AG08395 (cell line): ENCODE measurements at places on chromosomes 12 and 14.
A peak's percentile ranks its signal among the peaks of the same experiment; 100 is the strongest.

DNA sequence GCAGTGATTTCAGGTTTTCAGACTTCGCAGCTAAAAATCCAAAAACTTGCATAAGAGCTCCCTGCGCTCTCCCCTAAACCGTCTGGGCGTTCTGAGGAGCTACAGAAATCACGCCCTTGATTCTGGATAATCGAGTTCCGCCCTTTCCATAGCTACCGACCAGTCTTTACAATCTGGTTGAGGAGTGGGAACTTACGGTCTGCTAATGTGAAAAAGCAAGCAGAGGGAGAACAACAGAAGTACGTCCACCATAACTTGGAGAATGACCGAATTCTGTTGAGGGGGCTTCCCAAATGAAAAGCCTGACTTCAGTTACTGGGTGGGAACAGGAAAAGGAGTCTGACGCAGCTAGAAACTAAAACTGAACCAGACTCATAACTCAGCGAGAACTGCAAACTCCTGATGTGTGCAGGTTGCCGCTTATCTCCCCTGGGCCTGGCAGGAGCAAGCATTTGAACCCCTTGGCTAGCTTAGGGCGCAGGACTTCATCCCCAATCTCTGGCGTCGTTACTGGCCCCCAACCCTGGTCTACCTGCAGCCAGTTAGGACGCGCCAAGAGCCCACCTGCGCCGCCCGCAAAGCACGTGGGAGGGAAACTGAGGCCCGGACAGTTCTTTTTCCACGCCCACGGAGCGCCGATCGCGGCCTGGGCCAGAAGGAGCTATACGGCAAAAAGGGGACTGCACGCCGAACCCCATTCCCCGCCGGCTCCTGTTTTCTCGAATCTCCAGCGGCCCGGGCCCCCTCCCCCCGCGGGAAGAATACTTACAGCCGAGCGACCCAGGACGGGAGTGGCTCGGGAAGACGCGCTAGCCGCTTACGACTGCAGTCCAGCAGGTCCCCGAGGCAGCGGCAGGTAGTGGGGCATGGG, 838 bp downstream of the LRIG3 start:
- peak; percentile 16 for DNase-seq

- peak; percentile 78 for DNase-seq
Observed at GRCh38 chr12:65335021-65335714, 56.7 kb downstream of the MSRB3 start.

DNA sequence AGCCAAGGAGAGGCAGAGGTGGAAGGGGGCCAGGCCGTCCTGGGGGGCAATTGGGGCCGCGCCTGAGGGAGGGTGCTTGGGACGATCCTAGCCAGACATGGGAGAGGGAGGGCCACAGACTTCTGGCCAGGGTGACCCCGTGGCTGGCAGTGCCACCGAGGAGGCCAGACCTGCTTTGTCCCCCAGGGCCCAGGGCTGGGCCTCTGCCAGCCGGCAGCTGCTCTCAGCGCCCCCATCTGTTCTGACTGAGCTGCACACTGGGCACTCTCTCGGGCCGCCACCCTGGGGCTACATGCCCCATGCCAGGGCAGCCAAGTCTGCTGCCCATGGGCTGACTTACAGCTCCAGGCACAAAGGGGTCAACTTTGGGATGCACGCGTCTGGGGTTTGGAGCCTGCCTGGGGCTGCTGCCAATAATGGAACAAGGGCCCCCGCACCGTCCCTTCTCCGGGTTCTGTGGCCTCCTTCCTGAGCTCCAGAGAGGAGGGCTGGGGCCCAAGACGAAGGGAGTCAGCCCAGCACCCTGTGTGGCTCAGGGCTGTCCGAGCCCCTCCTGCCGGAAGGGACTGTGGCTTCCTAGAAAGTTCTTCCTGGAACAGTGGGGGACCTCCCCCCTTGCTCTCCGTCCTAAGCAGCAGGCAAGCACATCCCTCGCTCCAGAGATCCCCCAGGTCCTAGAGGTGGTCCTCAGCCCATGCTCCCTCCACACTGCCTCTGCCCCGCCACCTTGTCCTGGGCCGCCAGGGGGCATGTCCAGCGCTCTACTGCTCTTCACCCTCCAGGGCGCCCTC, 1.1 kb downstream of the ADSS1 start:
- peak; percentile 39 for DNase-seq

- no peak for DNase-seq
Observed at GRCh38 chr12:120834489-120835303, 69.5 kb downstream of the SPPL3 start.

GRCh38 chr12:5480938-5481303, 49.0 kb downstream of the NTF3 start:
- no peak for DNase-seq

DNA sequence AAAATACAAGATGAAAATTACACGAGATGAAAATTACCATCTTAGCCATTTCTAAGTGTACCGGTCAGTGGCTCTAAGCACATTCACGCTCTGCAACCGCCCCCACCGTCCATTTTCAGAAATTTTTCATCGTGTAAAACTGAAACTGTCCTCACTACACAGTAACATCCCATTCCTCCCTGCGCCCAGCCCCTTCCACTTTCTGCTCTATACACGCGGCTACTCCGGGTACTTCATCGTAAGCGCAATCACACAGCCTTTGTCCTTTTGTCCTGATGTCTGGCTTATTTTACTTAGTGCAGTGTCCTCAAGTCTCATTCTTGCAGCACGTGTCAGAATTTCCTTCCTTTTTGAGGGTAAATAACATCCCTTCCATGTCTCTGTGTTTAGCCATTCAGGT, 3.6 kb upstream of the GPR132 start:
- no peak for DNase-seq

- no peak for DNase-seq
Observed at GRCh38 chr12:52837781-52838608, 3.9 kb upstream of the KRT79 start.

GRCh38 chr12:69540987-69541386, 44.3 kb upstream of the CCT2 start:
- peak; percentile 26 for DNase-seq

- DNase-seq, result no peak
Observed at GRCh38 chr12:104446646-104447421, 9.9 kb upstream of the CHST11 start.

GRCh38 chr12:45644541-45644940, 85.0 kb upstream of the ARID2 start:
- DNase-seq, result peak; percentile 37
